Choroid plexus epithelial cell (primary cell): ENCODE measurements at places on chromosomes 13 and 19.

- no peak for DNase-seq
These were observed 9.7 kb downstream of the ACTL9 start for GRCh38 chr19:8688930-8689329.

GRCh38 chr13:30976025-30976424 lies 43.6 kb downstream of the TEX26 start:
- DNase-seq: peak; percentile 73

DNA sequence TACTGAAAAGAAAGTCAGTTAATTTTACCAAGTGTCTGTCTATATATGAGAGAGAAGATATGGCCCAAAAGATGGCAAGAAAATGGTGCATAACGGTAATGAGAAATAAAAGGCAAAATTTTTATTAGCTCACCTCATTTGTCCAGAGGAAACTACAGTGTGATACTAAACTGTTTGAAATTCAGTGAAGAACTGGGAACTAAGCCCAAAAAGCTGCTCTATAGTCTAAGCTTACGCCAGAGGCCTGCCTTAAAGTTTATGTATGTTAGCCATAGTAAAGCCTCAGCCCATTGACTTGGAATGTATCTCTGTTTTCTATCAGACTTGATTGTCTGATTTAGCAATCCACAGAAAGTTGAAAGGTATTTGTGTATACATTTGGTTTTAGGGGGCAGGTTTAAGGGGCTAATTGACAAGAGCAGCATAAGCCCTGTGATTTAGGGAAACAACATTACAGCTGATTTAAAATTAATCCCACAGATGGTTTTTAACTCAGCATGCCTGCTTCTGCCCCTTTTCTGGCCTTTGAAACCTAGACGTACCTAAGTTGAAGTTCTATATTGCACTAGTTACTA lies 91.0 kb upstream of the MAB21L1 start:
- DNase-seq: no peak

GRCh38 chr19:19113040-19113626 lies 25.1 kb downstream of the TMEM161A start:
- peak; percentile 79 for DNase-seq

GRCh38 chr13:37295573-37295972 lies 190.1 kb upstream of the CSNK1A1L start:
- DNase-seq: no peak

- DNase-seq: no peak
These were observed 758 bp downstream of the BAX start for GRCh38 chr19:48955308-48955958.

DNA sequence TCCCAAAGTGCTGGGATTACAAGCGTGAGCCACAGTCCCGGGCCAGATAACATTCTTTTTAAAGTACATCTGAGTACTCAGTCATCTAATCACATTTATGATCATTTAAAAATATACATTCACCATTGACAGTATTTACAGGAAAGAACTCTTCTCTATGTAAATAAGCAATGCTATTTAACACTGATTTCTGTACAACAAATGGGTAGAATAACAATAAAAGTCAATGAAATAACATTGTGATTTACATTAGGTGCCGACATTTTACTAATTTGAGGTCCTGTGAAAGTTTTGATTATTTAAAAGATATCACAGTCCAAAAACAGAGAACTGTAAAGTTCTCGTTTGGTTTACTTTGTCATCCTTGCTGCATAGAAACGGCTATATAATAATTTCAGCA lies 1763.7 kb downstream of the SLITRK1 start:
- DNase-seq: no peak

- DNase-seq: peak; percentile 31
These were observed 358.1 kb downstream of the MYO16 start for GRCh38 chr13:108987517-108987916.

DNA sequence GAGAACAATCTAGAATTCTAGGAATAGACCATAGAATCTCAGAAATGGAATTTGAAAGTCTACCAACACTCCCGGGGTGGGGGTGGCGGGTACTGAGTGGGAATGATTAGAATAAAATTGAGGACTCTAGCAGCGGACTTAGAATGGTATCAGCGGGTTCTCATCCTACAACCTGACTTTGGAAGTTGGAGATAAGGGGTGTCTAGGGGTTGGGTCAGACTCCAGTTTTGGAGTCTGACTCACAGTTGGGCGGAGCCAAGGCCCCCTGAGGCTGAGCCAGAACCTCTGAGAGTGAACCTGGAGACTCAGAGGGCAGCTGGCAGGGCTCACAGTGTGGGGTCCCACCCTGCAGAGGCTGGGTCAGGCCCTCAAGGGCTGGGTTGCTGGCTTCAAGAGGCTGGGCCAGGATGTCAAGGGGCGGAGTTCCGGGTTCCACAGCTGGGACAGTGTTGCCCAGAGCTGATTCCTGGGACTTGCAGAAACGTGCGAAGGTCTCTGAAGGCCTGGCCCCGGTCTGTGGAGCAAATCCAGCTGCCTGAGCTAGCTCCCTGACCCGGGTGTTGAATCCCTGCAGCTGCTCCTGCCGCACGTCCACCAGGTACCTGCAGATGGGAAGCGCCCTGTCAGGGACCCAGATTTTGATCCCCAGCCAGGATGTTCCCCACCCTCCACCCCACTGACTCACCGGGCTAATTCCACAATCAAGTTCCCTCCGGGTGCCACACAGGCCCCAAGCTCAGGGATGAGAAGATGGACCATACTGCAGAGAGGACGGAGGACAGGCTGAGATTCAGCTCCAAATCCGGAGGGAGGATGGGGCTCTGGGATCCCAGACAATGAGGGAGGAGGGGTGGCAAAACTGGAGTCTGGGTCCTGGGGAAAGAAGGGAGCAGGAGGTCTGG lies 1.6 kb upstream of the TNNI3 start:
- DNase-seq: peak; percentile 41

DNA sequence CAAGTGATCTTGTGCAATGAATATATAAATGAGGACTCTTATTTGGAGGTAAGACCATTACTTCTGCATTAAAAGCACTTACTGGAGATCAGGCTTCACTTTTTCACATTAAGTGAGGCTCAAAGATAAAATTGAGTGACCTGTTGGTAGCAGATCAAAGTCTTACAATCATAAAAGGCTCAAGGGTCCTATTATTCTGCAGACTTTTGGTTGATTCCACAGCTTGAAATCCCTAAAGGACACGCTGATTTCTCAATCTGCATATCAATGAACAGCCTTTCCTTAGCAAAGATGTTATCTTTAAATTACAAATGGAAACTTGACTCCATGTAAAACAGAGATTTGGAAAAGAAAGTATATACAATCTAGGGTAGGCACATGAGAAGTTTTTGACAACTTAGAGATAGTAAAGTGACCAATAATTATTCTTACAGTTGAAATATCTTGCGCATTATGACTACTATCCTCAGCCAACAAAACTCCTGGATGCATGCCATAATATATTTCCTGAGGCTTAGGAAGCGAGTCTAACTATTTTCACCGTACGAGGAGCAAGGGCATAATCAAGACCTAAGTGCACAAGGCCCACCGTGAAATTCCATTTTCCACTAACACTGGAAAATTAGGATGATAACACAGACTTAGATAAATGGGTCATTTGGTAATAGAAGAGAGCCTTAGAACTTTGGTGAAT lies 640.7 kb downstream of the LIG4 start:
- peak; percentile 53 for DNase-seq

DNA sequence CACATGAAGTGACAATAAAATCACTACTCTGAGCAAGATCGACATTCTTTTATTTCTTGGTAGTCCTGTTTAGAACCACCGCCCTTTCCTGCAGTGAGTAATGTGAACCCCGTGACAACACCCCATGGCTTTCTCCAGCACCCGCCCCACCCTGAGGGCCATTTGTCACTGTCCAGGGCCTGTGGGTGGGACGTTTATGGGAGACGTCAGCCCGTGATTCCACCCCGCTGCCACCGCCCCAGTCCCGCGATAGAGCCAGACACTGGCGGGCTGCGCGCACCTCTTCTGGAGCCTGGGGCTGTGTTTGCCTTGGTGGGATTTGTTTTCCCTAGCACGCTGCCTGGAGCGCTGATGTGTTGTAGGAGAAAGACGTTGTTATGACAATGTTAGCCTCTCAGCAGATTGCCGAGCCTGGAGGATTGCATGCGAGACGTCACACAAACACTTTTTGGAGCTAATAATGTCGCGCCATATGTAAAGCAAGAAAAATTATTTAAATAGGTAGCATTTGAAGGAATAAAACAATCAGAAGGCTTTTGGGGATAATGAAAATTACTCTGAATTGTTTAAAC lies 263.7 kb downstream of the TEX29 start:
- DNase-seq: no peak

GRCh38 chr19:18312092-18312534 lies 10.8 kb downstream of the LSM4 start:
- no peak for DNase-seq

GRCh38 chr13:62473190-62473943 lies 1057.7 kb upstream of the PCDH20 start:
- no peak for DNase-seq

- no peak for DNase-seq
These were observed 10.6 kb downstream of the CD70 start for GRCh38 chr19:6580313-6580712.

GRCh38 chr13:23918208-23918607 lies 20.9 kb upstream of the C1QTNF9B start:
- DNase-seq: peak; percentile 37

- DNase-seq: peak; percentile 44
These were observed 657 bp downstream of the ZNF550 start for GRCh38 chr19:57559008-57559403.

DNA sequence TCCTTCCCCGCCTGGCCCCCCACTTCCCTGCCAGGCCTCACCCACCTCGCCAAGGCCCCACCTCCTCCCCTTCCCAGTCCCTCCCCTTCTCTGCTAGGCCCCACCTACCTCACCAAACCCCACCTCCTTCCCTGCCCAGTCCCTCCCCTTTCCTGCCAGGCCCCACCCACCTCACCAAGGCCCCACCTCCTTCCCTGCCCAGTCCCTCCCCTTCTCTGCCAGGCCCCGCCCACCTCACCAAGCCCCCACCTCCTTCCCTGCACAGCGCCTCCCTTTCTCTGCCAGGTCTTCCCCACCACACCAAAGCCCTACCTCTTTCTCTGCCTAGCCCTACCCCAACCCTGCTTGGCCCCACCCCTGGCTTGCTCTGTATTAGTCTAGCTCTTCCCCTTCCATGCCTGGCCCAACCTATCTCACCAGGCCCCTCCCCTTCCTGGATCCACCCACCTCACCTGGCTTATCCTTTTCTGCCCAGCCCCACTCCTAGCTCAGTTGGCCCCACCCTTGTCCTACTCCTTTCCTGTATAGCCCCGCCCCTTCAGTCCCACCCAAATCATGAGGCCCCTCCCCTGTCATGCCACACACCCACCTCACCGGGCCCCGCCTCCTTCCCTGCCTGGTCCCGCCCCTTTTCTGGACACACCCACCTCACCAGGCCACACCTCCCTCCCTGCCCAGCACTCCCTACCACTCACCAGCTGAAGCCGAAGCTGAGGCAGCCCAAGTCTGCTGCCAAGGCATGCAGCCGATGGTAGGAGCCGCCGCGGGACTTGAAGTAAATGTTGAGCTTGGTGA lies 16.2 kb downstream of the CERS1 start:
- DNase-seq: peak; percentile 15

DNA sequence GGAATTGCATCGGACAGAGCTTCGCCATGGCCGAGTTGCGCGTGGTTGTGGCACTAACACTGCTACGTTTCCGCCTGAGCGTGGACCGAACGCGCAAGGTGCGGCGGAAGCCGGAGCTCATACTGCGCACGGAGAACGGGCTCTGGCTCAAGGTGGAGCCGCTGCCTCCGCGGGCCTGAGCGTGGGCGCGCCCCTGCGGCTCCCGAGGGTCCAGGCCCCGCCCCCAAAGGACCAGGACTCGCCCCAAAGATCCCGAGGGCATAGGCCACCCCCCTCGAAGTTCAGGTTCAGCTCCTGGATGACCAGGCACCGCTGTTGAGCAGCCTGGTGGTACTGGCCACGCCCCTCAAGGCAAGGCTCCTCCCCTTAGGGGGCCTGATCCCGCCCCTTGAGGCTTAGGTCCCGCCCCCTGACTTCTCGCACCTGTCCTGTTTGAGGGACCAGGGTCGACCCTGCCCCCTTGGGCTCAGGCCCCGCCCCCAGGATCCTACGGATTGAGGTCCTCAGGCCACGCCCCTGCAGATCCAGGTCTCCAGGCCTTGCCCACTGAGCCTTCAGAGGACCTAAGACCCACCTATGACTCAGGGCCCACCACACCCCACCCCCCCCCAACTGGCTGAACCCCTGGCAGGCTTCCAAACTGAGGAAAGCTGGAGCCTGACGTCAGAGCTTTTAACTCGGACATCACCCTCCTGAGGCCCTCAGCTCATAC lies 43.1 kb downstream of the CYP4F22 start:
- DNase-seq: no peak

- no peak for DNase-seq
These were observed 155.7 kb upstream of the SLITRK1 start for GRCh38 chr13:84038001-84038400.

DNA sequence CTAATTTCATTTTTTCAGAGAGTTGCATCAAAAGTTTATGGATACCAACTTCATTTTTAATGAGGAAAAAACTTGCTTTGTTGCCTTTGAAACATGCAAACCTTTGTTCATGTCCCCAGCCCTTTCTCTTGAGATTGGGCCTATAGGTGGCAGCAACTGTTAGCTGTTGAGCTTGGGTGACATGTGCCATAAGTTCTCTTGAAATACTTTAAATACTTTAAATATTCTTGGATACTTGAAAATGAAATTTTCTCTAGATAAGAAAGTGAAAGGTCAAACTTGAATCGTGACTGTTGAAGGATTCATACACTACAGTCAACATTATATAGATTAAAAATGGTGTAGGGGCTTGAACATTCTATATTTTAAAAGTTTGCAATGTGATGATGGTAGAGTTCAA lies 294.9 kb downstream of the NDFIP2 start:
- DNase-seq: peak; percentile 90

DNA sequence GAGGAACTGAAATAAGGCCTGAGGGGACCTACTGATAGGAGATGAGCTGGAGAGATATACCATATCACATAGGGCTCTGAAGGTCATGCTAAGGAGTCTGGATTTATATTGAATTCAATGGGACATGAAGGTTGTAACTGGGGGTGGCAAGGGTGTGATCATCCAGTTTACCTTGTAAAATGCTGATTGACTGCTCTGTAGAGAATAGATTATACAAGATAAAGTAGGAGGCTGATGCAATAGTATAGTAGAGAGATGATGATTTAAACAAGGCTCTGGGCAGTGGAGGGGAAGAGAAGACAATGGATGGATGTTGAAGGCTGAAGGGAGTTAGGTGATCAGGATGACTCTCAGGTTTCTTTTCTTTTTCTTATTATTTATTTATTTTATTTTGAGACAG lies 18.0 kb upstream of the PAN3 start:
- no peak for DNase-seq

GRCh38 chr13:42970824-42971690 lies 21.0 kb downstream of the EPSTI1 start:
- DNase-seq: peak; percentile 72

DNA sequence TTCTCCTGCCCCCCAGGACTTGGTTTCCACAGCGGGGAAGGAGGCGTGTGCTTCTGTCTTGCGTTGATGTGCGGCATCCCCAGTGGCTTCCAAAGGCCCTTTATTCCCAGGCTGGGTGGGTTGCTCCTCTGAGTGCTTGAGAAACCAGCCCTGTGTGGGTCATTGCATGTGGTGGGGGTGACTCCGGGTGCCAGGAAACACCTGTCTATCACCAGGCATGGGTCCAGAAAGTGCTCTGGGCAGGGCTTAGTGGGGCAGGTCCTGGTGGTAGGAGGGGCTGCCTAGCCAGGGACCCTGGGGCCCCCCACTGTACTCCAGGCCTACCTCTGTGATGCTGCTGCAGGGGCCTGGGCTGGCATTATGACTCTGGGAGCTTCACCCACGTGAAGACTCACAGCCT lies 9.6 kb downstream of the DDA1 start:
- no peak for DNase-seq

- DNase-seq: no peak
These were observed 28.5 kb downstream of the MYCBP2 start for GRCh38 chr13:77298426-77298825.
